ENCODE measurements at places on chromosomes 3 and 15.

DNA sequence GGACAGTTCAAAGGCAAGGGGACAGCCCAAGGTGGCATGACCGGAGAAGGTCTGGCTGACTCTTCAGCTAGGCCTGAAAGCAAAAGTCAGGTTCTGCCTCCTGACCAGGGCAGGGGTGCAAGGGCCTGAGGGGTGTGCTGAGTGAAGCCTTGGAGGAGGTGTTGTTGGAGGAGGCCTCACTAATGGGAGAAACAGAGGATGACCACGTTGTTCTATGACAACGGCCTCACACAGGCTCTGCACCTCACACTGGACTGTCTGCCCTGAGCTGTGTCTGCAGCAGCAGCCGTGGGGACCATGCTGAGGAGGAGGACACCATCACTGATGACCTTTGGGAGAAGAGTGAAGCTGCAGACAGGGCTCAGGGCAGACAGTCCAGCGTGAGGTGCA, 116.9 kb upstream of the ABHD17C start:
- no peak for DNase-seq

DNA sequence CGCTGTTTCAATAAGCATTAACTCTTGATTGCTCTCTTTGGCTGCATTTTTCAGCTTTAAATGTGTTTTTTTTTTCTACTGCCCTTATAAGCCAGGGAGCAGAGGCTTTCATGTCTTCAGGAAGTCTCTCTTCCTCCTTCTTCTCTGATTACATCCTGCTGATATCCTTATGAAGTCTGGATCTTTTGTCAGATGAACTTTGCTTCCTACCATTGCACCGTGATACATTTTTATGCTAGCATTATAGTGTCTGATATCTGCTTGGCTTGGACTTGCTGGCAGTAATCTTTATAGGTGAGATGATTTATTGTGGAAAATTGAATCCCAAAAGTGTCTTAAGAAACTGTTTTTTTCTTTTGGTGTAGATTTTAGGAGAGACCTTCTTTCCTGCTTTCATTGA, 160.4 kb upstream of the CFAP20DC start:
- no peak for DNase-seq

- DNase-seq: no peak
Measured at GRCh38 chr3:72434296-72434695, 413.9 kb downstream of the SHQ1 start.

GRCh38 chr3:150344079-150344759, 63.9 kb upstream of the TSC22D2 start:
- DNase-seq: no peak

GRCh38 chr3:49157289-49157688, 8.8 kb downstream of the CCDC71 start:
- peak; percentile 53 for DNase-seq

DNA sequence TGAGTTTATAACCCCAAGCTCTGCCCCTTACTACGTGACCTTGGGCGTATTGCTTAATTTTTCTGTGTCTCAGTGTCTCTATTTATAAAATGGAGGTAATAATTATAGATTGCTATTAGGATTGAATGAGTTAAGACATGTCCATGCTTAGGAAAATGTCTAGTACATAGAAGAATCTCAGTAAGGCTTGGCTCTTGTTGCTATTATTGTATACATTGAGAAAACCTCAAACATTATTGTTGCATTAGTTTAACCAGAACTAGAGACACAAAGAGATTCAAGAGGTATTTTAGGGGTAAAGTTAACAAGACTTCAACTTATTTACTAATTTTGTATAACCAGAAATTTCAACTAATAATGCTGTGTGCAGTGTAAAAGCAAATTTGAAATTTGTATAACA, 66.7 kb downstream of the MEF2A start:
- DNase-seq: peak; percentile 10

DNA sequence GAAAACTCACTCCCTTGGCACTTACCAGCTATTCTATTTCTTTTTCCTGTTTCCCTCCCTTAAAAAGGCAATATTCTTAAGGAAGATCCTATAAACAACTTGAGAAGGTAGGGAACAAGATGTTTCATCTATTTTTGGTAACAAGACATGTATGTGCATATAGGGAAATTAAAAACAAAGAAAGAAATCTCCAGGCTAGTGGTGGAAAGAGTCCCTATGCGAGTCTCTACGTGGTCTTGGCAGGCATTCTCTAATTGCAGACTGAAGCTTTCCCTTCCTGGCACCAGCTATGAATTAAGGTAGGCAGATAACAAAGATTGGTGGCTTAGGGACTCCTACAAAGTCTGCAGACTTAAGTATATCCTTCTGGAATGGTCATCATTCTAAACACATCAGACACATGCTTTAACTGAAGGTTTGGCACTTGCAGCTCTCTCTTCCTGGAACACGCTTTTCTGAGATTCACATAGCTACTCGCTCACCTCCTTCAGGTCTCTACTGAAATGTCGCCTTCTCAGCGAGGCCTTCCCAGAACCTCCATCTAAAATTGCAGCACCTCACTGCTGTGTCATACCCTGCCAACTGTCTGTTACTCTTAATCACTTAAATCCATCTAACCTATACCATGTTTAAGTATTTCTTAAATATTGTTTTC, 336.0 kb downstream of the VGLL3 start:
- no peak for DNase-seq

- DNase-seq: peak; percentile 15
Measured at GRCh38 chr3:153601374-153601853, 439.4 kb downstream of the RAP2B start.

GRCh38 chr15:29046281-29046810, 160.6 kb downstream of the APBA2 start:
- DNase-seq: no peak

GRCh38 chr3:134007819-134008218, 21.9 kb downstream of the SLCO2A1 start:
- DNase-seq: no peak

GRCh38 chr3:32302601-32303398, 64.3 kb downstream of the CMTM8 start:
- no peak for DNase-seq

- DNase-seq: no peak
Measured at GRCh38 chr3:43542328-43543043, 79.3 kb downstream of the ANO10 start.

DNA sequence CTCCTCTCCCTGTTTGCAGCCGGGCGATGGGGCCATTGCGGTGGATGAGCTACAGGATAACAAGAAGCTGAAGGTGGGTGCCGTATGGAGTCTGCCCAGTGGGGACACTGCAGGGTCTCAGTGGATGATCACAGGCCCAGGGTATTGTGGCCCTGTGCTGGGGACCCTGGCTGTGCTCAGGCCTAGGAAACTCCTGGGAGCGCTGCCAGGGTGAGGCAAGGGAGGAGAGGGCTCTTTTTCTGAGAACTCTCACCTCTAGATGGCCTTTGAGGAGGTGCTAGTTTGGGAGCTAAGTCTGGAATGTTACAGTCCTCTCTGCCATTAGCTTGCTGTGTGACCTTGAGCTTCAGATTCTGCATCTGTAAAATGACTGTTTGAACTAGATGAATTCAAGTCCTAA, 16.4 kb downstream of the SLC24A1 start:
- no peak for DNase-seq

DNA sequence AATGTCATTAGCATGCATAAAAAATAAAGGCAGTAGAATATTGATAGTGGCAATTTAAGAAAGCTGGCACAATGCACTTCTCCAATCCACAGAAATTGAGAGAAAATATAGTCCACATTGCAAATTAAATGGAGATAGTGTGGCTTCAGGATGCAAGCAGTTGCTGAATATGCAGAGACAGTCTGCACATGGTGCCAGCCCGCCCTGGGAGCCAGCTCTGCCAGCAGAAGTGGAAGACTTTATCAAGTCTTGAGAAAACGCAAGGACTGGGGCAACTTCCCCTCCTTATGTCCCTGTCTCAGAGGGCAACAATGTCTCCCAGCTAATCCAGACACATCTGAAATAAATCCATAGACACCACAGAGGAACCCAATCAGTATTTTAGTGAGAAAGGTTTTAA, 57.2 kb downstream of the MB21D2 start:
- no peak for DNase-seq

DNA sequence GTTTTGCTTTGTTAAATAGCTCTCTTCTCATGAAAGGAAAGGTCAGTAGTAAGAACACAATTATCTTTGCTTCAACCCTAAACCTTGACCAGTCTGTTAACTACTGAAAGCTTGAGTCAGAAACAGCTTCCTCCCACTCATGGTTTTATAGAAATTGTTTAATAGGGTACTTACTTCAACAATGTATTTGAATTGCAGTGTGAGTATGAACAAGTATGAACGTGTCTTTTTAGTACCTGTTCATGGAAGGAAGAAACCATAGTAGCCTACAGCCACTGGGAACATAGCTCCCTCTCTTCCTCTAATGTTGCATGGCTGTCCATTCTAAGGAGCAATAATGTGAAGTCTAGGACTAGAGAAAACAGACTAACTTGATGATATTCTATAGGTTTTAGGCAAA, 311.0 kb downstream of the MCTP2 start:
- DNase-seq: peak; percentile 39

DNA sequence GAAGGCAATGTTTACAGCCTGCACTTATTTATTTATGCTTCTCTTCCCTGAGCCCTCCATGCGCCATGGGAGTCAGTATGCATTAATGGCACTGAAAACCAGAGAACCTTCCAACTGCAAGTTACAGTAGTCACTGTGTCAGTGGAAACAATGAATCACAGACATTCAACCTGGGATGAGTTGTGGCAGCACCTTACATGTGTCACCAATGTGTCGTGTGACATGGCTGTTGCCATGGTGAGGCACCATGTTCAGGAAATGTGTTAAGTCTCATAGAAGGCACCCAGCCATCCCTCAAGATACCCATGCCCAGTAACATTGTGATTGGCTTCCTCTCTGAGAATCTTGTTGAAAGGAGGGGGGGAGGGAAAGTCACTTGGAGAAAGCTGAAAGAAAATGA, 105.0 kb downstream of the FOXP1 start:
- peak; percentile 61 for DNase-seq

DNA sequence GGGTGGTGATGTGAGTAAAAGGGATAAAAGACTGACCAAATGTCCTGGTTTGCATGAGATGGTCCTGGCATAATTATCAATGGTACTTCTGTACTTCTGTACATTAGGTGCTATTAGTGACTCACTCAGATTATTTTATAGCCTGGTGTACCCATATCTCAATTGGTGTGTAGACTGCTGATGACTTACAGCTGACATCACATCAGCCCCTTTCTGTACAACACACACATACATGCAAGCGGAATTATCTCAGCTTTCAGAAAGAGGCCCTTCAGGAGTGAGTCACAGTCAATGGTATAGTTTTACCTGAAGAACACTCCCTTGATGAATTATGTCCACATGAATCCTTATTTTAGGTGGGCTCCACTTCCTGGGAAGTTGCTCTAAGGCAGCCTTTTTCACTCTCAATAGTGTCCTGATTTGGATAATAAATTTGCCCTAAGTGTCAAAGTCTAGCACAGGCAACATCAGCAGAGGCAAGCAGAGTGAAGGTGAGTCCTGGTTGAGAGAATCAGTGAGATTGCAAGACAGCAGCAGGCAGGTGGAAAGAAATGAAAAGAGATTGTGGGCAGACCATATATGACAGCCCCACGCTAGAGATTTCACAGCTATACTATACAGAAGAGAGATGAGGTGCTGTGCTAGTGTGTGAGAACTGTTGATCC, 137.0 kb downstream of the ZPLD1 start:
- peak; percentile 23 for DNase-seq

DNA sequence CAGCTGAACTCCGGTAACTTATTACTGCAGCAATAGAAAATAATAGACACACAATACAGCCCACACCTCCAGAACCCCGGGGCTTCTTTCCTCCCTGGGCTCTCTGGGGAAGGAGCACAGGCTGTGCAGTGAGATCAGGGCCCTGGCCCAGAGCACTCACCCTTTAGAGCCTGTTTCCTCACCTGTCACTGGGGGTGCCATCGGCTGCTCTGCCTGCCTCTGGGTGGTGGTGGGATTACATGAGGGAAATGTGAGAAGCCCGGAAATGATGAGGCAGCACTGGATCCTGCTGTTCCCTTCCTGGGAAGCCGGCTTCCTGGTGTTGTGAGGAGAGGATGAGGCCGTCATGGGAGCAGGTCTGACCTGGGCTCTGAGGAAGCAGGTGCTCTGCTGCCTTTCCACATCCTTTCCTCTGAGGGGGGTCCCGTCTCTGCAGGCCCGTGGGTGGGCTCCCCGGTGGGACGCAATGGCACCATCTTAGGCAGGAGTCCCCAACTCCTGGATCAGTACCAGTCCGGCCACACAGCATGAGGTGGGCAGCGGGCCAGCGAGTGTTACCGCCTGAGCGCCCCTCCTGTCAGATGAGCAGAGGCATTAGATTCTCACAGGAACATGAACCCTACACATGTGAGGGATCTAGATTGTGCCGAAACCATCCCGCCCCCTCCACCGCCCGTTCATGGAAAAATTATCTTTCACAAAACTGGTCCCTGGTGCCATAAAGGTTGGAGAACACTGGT, 220.9 kb upstream of the CTDSPL start:
- DNase-seq: no peak

DNA sequence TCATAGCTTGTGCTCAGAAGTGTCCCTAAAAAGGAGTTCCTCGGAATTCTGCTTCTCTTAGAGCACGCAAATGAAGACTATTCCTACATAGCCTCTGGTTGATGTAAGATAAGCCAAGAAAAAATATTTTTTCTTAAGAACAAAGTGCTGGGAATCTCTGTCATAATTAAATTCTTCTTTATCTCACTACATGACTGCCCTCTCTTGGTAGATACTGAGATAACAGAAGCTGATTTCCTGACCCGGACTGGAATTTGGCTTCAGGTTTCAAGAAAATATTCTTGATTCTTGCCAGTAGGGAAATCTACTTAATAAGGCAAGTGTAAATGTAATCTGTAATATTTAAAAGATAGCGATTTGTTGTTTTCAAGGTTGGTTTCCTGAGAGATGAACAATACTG, 31.3 kb upstream of the SETMAR start:
- DNase-seq: peak; percentile 44

DNA sequence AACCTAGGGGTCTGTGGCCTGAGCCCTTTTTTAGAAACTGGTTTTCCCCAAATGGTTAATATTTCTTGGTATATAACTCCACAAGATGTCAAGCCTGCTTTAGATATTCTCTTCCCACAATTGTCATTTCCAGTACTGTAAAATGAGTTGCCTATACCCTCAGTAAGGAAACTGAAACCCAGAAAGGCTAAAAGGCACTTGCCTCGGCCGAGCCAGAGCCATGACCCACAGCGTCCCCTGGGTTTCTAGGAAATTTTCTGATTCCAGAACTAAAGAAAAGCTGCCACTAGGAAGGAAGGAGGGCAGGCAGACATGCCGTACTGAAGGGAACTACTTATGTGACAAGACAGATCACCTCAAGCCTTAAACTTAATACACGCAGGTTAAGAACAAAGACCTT, 59.1 kb downstream of the ATP8B4 start:
- no peak for DNase-seq

DNA sequence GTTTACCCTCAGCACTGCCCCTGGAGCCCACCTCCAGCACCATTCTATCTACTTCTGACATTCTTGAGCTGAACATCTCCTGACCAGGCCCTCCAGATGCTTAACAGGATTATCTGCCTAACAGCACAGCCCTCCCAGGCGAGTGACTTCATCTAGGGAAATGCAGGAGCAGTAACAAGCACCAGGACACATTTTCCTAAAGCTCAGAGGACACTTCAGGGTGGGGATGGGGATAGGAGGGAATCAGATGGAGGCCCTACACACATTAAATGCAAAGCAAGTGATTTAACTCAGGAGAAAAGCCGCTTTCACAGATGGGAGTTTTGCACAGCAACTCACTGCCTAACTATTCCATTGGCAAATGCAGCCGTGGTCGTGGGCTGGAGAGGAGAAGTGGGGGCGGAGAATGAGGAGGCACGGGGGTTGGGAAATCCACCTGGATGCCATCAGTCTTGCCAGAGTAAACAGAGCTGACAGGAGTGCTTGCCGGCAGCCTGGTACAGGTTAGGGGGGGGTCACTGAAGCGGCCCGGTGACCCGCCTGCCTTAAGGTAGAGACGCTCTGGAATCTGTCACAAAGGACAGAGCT, 21.3 kb upstream of the BNC1 start:
- peak; percentile 87 for DNase-seq
